ENCODE measurements at places on chromosomes 1 and 21.

GRCh38 chr1:101520302-101520701 is 283.5 kb downstream of the S1PR1 start:
- no peak for DNase-seq

GRCh38 chr1:214467078-214467585 is 84.3 kb downstream of the PTPN14 start:
- no peak for DNase-seq

DNA sequence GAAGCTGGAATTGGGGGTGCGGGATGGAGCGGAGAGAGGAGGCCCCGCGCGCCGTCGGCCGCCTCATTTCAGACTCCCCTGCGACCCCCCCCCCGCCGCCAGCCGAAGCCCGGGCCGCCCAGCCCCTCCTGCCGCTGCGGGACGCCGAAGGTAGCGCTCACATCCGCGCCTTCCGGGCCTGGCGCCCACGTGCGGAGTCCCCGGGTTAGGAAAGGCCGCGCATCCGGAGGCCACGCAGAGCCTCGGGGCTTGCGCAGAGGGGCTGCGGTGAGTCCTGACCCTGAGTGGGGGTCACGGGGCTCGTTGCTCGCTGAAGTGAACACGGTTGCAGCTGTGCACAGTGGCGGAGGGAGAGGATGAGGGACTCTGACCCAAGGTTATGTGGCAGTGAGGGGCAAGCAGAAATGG is 552 bp upstream of the ZNF496 start:
- DNase-seq: peak; percentile 80

DNA sequence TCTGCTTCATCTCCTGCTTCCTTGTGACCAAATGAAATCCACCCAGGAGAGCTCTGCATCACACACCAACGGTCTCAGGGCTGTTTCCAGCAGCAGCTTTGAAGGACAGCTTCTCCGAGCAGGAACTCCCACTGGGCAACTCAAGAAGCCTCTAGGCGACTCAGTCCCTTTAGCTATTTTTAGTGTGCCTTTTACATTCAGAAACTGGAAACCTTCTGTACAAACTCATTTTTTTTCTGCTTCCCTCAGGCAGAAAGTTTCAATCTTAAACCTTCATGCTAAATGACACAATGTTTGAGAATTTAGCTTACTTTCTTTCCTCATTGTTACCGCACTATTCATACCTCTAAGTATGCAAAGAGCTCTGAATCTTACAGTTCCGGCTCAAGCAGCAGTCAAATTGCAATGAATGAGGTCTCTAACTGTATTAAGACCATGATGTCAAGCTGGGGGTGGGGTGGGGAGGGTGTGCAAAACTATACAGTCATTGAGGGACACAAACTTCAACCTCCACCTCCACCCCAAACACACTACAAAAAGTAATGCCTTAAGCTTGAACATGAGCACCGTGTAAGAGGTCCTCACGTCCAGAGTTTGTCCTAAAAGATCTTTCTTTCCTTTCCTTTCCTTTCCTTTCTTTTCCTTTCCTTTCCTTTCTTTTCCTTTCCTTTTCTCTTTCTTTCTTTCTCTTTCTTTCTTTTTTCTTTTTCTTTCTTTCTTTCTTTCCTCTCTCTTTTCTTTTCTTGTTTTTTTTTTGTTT is 16.4 kb upstream of the TARBP1 start:
- no peak for DNase-seq

Measured in Right ventricle myocardium inferior (tissue), 1 donor.